ENCODE measurements at places on chromosomes 3 and 15.
A peak's percentile ranks its signal among the peaks of the same experiment; 100 is the strongest.

DNA sequence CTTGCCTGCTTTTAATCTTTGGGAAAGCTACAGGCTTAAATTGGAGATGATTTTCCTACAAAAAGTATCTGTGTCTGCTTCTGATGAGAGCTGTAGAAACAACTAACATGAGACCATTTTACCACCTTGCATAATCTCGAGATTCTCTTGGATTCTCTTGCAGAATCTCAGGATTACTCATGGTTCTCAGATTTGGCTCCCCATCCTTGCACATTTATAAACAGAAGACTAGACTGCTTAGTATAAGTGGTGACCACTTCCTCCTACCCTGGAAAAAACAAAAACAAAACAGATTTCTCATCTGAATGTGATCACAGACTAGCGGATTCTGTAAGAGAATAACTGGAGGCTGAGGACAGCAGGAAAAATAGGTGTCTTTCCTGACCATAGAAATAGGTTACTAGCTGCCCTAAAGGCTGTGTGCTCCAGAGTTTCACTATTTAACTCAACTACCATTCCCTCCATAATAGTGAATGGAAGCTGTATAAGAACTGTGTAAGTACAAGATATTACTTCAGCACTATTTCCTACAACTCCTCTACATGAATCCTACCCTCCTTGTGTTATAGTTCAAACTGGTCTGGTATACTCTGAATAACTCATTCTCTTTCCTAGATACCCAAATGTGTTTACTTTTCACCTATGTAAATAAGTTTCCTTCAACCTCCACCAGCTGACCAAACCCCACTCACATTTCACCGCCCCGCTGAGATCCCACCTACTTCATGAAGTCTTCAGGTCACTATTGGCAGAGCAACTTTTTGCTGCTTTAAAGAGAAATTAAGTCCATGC is 122.2 kb upstream of the C2CD4B start:
- no peak for DNase-seq

DNA sequence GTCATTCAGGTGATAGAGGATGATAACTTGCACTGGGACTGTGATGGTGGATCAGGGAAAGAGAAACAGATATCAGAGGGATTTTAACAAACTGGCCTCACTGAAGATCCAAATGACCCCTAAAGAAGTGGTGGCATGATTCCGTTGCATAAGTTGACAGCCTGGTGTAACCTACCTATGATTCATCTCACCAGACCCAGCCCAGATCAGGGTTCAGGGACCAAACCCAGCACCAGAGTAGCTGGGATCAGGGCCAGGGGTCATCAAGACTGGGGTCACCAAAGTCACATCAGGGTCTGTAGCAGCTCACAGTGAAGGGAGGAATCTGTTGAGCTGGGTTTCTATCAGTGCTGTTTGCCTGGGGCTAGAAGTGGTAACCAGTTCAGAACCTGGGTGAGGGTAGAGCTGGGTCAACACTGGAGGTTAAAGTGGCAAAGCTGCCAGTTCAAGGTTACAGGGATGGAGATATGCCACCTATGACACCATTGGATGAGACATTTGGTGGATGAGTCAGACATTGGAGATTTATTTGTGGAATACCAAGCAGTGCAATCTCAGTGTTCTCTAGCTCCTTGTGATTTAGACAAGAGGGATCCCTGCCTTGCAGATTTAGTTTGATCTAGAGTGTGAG is 35.9 kb downstream of the CASR start:
- DNase-seq: no peak

- no peak for DNase-seq
These were observed 73.1 kb downstream of the ABTB1 start for GRCh38 chr3:127745656-127746399.

DNA sequence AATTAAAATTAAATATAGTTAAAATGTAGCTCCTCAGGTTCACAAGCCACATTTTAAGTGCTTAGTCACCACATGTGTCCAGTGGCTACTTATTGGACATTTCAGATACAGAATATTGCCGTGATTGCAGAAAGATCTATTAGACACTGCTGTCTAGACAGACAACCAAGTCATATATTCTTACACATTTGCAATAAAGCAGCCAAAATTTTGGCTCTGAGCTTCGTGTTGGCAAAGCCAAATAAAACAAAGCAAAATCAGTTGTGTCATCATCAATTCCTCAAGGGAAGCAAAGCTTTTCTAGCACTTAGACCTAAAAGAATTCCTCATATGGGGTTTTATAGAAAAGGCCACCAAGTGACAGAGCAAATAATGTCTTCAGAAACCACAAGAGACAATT is 193.1 kb upstream of the LPP start:
- DNase-seq: no peak

- DNase-seq: no peak
These were observed 68.1 kb upstream of the NMNAT3 start for GRCh38 chr3:139745831-139746230.

DNA sequence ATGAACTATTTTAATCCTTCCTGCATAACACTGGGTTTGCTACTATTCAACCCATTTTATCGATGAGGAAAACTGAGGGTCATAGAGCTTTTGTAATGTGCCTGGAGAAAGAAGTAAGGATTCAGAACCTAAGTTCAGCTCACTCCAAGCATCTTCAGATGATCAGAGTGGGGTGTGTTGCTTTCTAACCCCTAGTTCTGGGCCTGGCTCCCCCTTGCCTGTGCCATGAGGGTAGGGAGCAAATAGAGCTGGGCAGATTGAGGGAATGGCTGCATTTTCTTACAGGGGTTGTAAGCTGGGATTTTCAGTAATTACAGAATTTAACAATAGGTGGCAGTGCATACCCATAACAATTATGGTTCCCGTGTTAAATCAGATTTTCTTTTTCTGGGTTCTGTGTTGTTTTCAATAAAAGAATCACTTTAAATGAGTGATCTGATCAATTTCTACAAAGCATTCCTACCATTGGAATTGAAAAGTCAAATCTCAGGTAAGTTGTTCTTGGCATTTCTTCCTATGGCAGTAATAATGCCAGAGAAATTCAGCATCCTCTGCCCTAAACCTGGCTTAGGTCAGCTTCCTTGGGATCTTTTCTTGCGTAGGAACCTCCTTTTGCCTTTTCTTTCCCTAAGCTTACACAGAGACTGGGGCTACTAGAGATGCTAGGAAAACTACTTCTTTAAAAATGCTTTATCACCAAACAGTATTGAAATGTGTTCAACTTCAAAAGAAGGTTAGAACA is 103.8 kb upstream of the IL12A start:
- no peak for DNase-seq

- DNase-seq: no peak
These were observed 6.7 kb downstream of the RASGRP1 start for GRCh38 chr15:38557921-38558320.

GRCh38 chr15:71651750-71652186 is 158.6 kb upstream of the NR2E3 start:
- peak; percentile 56 for DNase-seq

GRCh38 chr15:40244961-40245523 is 6.2 kb downstream of the PAK6 start:
- DNase-seq: no peak

- DNase-seq: no peak
These were observed 3.4 kb downstream of the ATP2C1 start for GRCh38 chr3:130897316-130897715.

- no peak for DNase-seq
These were observed 77.0 kb downstream of the P3H2 start for GRCh38 chr3:190043741-190044140.

DNA sequence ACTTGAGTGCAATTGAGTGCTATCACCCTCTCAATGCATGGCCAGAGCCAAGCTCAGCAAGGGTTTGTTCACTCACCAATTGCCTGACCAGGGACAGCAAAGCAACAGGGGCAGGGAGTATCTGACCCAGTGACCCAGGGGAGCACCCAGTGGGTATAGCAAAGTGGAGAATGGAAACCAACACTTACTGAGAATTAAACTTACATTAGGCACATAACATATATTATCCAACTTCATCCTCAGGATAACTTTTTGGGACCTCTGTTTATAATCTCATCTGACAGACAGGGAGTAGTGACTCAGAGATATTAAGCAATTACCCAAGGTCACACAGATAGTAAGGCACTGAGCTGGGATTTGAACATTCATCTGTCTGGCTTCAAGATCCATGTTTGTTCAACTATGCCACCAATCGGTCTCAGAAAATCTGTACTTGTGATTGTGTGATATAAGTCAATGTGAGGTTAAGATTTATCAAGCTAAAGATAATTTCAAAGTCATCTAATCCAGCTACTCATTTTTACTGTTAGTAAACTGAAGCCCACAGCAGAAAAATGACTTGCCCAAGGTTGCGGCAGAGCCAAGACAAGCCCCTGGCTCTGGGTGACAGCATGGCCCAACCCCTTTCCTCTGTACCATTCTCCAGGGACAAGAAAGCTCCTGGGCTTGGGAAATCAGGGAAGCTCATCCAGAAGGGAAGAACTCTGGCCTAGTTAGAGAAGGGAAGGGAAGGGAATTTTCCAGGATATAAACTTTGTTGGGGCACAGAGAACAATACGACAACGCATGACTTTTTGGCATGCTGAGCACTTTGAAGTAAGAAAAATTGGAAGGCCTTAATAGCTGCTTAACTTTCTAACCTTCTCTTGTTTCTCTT is 138.0 kb upstream of the SMAD3 start:
- no peak for DNase-seq

DNA sequence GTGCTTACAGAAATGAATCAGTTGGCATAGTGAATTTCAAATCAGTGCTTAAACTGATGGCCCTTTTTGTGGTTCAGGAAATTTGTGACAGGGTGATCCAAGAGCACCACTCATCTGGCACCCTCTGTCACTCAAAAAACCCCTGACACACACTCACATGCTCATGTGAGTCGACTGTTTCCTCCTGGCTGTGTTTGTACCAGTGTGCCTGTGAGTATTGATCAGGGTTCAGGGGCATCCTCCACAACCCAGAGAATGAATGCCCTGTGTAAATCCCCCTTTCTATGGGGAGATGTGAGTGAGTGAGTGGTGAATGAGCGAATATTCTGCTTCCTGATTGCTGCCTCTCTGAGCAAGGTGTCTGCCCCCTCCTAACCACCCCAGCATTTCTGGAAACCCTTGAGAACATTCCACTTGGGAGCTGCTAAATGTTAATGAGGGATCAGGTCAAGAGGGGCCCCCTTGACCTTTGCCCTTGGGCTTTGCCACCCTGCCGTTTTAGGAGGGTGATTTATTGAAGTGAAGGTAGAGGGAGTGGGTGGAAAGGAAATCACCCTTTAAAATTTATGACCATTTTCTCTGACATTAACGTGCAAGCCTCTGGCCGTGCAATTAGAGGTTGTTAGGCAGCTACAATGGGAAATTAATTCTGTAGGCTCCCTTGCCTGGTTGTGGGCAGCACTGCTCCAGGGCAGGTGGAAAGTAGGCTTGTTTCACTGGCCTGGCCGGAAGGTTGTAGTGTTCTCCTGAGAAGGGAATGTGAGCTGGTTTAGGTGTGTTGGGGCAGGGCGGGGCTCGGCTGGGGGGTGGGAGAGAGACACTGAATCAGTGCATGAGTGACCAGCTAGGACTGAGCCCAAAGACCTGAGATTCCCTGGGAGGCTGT is 87.2 kb downstream of the SLCO3A1 start:
- no peak for DNase-seq

DNA sequence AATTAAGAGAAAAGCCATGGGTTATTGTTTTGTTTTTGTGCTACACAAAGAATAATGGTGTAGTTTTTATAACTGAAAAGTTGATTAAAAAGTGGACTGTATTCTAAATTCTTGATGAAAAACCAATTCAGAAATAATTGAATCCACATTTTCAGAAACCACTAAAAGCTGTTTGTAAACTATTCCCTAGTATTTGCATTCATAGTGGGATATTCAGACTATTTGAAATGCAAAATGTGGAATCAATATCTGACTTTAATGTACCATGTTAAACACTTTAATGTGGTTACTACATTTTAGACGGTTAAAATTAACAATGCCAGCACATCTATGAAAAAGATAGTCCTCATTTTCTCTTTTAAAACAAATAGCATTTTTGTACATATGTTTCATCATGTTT is 104.6 kb downstream of the ZIC4 start:
- DNase-seq: no peak

DNA sequence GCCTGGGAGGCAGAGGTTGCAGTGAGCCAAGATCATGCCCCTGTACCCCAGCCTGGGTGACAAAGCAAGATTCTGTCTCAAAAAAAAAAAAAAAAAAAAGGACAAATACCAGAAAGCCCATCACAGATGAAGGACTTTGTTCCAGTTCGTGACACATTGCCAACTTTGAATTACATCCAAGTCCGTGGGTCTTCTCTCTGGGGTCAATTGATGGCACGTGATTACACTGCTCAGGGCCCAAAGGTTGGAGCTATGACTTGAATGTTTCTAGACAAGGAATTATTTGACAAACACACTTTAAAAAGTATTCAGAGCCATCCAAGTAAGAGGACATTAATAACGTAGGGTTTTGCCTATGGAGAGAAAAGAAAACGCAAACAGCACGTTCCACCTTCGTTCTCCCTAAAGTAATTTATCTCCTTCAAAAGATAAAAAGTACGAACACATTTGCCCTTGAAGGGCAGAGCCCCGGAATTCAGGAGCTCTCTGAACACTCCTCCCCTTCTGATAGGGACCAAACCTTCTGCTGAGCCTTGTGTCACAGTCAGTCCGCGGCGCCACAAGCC is 31.3 kb upstream of the ST3GAL6 start:
- DNase-seq: no peak

- DNase-seq: no peak
These were observed 7.7 kb upstream of the MAP1A start for GRCh38 chr15:43509660-43510199.

GRCh38 chr3:150800722-150801121 is 37.8 kb upstream of the SIAH2 start:
- DNase-seq: no peak

GRCh38 chr15:74209560-74209958 is 7.0 kb upstream of the STRA6 start:
- no peak for DNase-seq

DNA sequence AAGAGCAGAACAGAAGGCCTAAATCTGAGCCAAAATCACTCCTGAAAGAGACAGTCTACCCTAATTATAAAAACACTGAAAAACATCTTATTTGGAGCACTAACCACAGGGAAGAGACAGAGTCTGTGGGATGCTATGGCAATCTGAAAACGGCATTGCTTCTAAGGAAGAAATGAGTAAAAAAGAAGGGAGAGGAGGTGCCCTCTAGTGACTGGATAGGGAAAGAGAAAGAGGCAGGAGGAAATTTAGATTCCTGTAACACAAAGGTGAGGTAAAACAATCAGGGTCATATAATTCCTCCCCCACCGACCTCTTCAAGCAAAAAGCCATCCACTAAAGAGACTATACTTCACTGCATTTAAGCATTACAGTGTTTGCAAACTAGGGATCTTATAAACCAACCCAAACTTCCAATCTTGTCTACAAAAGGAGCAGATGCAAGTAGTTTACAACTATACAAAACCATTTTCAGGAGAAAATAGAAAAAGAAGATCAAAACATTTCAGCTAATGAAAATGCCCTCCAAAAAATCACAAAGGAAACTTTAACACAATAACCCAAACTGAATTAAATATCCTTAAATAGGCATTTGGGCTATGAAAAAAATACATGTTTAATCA is 32.6 kb downstream of the HACD2 start:
- no peak for DNase-seq

- no peak for DNase-seq
These were observed 159.3 kb downstream of the WDR76 start for GRCh38 chr15:43985976-43986680.

GRCh38 chr15:78204351-78205309 is 29.7 kb downstream of the ACSBG1 start:
- no peak for DNase-seq
